NCI-H1417 treated with DMSO at 0.1 percent for 48 hours (cell line): ENCODE measurements at places on chromosomes 4 and X.

- no peak for DNase-seq
These were observed 19.0 kb downstream of the TMEM47 start for GRCh38 chrX:34638116-34638515.

DNA sequence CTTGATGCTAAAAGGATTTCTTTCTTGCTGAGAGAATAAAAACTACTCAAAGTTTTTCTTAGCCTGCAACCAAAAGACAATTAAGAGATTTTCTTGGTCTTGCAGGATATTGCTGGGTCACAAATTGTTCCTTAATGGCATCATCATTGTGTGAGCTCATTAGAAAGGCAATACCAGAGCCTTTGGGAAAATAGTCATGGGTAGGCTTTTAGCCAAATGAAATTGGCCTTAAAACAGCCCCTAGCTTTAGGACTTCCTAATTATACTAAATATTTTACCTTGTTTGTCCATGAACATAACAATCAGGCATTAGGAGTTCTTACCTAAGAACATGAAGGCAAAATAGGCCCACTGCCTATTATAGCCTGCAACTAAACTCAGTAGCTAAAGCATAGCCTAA is 10.4 kb upstream of the FAM13A start:
- no peak for DNase-seq

GRCh38 chr4:173525118-173526011 is 4.7 kb downstream of the HAND2 start:
- DNase-seq, result no peak

- peak; percentile 59 for DNase-seq
These were observed 211.3 kb upstream of the RPS6KA3 start for GRCh38 chrX:20477836-20478524.

GRCh38 chr4:140281828-140282552 is 91.5 kb upstream of the SCOC start:
- no peak for DNase-seq

DNA sequence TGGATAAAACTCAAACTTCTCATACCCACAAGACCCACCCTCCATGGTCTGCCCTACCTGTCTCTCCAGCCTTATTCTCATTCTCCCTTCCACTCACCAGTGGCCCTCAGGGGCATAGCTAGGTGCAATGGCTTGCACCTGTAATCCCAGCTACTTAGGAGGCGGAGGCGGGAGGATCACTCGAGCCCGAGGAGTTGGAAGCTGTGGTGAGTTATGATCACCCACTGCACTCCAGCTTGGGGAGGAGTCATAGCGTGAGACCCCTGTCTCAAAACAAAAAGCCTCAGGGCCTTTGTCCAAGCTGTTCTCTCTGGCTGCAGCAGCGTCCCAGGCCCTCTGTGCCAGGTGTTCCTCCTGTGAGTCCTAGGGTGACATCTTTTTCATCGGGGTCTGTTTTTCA is 16.5 kb downstream of the TKTL1 start:
- DNase-seq, result no peak

DNA sequence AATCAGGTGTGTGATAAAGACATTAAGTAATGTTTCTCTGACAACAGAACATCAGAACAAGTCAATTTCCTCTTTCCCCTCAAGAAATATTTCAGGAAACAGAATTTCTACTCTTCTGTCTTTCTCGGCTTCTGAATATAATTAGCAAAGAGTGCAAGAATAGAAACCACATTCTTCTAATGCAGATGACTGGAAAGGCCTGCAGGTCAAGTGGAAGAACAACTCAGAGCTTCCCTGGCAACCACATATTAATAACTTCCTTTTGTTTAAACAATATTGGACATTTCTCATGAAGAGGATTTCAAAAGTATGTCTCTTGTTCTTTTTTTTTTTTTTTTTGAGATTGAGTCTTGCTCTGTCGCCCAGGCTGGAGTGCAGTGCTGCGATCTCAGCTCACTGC is 225.5 kb downstream of the PARM1 start:
- no peak for DNase-seq

GRCh38 chrX:1558761-1559468 is 21.9 kb upstream of the P2RY8 start:
- DNase-seq, result no peak

DNA sequence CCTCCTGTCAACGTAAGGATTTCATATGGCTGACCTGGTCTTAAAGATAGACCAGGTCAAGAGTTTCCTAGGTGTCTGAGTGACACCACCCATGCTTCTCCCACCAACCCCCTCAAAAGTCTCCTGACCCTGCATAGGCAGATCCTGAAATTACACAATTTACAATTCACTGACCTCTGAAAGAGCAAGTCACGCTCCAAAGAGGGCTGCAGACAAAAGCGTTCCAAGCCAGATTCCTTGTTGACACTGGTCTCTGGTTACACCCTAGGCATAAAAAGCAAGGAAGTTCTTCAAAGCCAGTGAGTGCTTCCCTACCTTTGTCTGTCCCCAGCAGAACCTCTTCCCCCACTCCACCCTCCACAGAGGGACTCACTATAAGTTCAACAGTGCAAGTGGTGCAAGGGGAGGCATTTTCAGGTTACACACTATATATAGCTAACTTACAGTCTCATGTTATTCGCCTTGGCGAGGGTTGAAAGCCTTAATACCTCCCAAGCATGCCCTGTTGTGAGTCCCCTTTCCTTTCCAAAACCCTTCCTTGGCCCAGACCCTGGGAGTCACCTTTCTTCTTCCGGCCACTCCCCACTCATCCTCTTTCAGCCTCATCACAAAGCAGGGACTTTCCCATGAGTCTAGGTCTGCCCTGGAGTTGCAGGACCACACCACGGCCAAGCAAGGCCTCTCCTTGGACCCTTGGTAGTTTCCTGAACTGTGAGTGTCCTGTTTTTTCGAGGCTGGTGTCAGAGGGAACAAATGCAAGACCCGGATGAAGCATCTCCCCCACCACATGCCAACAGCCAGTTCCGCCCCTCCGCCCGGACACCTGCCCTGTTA is 58.0 kb upstream of the KLF3 start:
- DNase-seq, result no peak

- no peak for DNase-seq
These were observed 3.6 kb downstream of the TLR1 start for GRCh38 chr4:38800961-38801450.

DNA sequence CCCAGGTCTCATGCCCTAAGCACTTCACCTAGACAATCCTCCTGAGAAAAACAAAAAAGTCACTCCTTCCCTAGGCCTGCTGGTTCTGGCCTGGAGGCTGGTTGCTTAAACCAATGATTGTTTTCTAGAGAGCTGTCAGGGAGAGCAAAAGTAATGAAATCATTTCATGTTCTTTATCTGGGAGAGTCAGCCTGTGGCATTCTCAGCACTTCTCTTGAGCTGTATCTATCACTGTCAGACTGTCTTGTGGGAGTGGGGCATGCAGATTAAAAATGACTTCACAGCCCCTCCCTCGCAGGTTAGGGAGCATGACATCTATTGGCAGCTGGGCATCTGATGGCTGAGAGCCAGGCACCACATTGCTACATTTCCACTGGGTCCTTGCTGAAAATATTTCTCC is 20.4 kb upstream of the TMEM154 start:
- no peak for DNase-seq
